Caco-2 (cell line): ENCODE measurements at places on chromosomes 4 and X.

DNA sequence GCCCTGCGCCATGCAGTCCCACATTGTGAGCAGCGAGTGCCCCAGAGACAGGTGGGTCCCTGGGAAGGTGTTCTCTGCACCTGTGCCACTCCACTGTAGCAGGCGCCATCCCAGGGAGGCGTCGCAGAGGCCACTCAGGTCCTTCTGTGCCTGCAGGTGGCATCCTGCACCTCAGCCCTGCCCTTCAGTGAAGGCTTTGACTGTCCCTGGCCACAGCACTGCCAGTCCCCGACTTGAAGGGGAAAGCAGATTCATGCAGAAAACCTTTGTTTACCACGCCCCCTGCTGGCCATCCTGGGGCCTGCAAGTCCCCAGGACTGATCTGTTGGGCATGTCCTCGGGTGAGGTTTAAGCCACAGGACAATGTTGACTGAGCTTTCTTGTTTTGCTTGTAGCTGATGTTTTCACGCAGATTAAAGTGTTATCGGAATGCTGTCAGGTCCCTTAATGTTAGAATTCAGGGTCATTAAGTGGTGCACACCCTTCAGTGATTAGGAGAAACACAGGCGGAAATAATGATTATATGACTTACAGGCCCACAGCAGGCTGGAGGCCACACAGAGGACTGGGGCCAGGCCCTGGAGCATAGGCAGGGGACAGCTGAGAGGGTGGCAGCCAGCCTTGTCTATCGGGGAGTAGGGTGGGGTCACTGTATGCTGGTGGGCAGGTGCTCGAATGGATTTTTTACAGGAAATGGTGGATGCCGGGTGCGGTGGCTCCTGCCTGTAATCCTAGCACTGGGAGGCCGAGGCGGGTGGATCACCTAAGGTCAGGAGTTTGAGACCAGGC, 5.0 kb downstream of the TACC3 start:
- DNase-seq = peak; percentile 83

DNA sequence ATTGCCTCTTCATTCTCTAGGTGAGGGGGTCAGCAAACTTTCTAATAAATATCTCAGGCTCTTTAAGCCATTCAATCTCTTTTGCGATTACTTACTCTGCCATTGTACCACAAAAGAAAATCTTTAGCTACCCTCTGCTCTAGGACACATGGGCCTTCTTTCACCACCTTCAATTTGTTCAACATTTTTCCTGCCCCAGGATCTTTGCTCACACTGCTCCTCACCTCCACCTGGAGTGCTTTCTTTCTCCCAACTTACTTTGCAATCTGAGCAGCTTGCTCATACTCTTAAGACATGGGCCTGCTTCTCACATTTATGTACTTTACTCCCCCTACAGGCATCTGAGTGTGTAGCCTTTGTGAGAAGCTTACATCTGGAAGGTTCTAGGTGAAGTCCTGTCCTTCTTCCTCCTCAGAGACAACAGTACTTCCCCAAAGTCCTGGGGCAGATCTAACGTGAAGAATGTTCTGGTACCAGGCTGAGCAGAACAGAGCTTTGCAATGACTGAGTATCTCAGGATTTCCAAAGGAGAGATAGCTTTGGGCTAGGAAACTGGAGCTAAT, 55.0 kb upstream of the PRDM5 start:
- DNase-seq = peak; percentile 39

DNA sequence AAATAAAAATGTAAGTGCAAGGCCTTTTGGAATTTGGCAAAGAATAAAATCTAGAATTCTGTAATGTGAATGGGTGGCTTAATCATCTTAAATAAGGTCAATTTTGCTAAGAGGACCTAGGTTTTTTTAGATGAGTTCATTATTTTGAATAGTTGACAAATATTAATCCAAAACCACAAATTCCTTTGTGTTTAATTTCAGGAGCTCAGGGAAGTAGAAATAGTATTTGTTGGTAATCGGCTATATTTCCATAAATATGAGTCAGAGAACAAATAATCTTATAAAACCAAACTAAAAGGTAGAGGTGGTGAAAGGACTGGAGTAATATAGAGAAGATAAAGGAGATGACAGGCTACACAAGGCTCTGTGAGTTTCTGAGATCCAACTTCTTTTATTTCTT, 190.4 kb upstream of the TLL1 start:
- no peak for DNase-seq

- DNase-seq = no peak
These were observed 32.3 kb downstream of the VEGFC start for GRCh38 chr4:176760471-176760870.

DNA sequence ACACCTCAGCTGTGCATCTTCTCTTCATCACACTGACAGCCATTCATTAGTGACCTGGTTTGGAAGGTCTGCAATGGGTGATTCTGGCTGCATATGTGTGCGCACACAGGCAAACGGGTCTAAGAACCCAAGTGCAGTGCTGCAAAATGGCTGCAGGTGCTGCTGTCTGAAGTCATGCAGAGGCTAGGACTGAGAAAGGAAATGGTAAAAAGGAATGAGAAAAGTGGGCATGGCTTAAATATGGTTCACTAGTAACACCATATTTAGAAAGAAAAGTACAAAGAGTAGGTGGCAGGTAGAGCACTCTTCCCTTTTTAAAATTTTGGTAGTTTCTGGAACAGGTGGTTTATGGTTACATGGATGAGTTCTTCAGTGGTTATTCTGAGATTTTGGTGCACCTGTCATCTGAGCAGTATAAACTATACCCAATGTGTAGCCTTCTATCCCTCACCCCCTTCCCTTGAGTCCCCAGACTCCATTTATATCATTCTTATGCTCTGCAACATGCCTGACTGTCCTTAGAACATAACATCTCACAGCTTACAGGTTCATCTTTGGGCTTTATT, 78.4 kb downstream of the CCNG2 start:
- no peak for DNase-seq

- no peak for DNase-seq
These were observed 34.1 kb upstream of the ENOX2 start for GRCh38 chrX:130937101-130937500.

DNA sequence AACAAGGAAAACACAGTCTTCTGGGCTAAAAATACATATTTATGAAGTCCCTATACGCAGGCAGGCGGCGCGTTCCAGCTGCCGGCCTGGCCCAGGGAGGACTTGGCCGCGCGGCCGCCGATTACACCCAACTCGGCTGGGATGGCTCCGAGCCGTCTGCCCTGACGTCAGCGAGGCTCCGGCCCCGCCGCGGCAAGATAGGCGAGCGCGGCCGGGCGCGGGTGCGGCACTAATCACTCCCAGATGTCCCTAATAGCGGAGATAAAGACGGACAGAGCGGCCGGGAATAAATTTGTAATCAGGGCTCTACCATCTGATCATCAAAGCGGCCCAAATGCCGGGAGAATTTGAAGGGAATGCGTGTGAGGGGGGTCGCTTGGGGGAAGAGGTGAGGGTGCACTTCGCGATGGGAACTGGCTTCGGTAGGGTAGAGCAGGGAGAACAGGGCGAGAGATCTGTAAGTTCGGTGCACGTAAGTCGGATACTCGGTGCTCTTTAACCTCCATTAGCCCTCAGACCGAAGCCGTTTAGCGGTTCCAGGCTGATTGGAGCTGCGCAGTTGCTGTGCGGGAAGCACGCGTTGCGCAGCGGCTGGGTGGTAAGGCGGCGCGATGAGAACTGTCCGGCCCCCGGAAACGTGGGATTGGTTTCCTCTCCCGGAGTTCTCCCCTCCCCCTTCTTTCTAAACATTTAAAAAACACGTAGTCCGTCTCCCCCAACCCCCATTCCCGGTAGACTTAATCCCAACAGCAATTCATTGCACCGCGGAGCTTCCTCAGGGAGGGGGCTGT, 7.7 kb downstream of the HAND2 start:
- DNase-seq = no peak

DNA sequence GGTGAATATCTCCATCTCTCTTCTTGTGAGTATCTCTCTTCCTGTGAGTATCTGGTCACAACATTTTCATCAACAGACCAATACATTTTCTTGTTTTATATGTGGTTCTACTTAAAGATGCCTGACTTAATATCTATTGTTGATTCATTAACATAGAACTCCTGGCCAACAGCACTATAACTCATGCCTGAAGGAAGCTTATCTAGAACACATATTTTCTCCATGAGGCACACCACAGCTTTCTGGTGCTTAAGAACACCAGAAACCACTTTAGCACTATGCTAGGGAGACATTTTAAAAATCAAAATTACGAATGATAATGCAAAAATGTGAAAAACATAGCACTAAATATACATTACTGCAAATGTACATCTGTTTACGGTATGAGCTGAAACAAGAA, 190.4 kb downstream of the GABRB1 start:
- DNase-seq = no peak

DNA sequence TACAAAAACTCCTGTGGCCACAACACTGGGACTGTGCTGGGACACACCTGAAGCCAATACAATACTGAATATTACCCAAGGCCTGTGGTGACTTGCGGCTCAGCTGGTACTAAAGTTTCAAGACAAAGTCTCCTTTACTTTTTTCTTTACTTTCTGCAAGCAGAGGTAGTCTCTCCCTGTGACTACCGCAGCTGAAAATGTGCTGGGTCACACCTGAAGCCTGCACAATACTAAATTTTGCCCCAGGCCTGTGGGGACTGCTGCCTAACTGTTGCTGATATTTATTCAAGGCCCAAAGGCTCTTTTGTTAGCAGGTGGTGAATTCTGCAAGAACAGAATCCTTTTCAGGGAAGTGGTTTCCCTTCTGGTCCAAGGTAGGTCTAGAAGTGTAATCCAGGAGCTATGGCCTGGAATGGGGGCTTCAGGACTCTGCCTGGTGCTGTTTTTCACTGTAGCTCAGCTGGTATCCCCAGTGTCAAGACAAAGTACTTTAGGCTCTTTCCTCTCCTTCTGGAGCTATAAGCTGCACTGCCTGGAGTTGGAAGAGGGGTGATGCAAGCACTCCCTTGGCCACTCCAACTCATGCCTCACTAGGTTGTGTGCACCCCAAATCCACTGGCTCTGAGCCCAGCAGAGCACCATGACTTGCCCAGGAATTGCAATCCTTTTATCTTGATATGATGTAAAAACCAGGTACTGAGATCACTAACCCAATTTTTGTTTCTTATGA, 489.4 kb downstream of the TECRL start:
- no peak for DNase-seq

DNA sequence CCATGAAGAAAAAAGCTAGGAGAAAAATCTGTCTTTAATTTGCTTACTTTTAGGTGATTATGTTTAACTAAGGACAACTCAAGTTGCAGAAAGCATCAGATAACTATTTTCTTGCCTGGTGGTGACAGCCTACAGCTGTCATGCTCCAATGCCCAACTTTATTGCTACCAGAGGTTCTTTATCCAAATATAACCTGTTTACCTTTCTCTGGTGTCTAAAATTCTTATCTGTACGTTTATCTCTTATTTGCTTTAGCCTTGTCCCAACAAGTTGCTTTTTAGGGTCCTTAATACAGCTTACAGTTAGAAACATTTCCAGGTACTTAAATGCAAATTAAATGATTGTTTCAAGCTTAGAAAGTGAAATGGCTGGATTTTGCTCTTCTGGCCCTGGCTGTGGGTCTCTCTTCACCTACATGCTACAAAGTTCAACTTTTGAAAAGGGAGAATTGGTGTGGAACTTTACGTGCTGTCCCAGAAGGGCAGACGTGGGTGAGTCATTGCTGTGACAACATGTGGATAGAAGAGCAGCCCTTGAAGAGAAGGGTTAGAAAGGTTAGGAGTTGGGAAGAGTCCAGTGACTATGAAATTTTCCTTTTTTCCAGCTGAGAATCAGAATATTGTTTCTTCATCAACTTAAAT, 60.7 kb downstream of the HPGD start:
- peak; percentile 75 for DNase-seq

DNA sequence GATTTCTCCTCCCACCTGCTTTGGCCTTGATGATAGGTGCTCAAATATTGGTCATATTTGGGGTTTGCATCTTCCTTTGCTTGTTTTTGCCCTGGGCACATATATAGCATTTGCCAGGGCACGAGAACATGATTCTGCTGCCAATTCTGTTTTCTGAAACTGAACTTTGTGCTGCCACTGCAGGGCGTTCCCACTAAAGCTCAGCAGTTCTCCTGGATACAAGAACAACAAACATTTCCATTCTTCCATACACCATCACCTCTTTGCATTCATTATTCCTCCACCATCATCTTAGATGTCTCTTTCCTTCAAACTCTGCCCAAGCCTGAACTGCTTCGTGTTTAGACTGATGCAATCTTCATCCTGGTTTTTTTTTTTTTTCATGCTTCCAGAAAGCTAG, 36.3 kb upstream of the GATB start:
- DNase-seq = no peak

GRCh38 chrX:119693040-119693995, at the start of gene SEPTIN6:
Gene SEPTIN6, minus strand, starts transcription at chrX:119693168. Its CDS starts 63 bp downstream, at chrX:119693105.
- DNase-seq = peak; percentile 63

DNA sequence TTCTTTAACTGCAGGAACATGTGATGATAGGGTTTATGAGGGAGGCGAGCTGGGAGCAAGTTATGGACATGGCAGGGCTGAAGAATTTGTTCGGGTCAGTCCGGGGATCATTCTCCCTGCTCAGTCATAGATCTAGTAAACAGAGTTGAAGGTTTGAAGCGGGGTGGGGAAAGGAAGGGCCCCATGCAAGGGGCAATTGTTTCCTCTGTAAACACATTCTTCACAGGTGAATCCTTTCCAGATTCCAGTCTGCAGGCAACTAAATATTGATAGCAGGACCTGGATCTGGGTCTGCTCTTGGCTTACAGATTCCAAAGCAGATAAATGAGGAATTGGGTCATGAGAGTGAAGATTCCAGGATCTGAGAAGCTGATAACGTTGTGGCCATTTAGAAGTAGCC, 44.3 kb upstream of the ARHGAP24 start:
- peak; percentile 66 for DNase-seq

- no peak for DNase-seq
These were observed 149.1 kb downstream of the MAGEB17 start for GRCh38 chrX:16316331-16316730.

- DNase-seq = no peak
These were observed 16.7 kb downstream of the IRF2 start for GRCh38 chr4:184457535-184458249.

DNA sequence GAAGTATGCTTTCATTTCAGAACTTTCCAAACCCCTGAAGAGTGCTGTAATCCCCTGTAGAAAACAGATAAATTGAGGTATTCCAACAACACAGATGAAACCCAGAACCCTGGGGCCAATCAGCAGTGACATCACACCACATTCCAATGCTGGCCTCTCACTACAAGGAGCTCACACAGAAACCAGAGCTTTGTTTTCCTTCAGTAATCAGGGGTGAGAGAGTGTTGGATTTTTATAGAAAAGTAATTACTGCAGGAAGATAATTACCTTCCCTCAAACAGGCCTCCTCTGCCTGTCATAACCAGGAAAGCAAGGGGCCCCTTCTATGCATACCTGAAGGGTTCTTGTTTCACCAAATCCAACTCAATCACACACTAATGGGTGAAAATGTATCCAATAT, 246.2 kb downstream of the SCFD2 start:
- peak; percentile 75 for DNase-seq

DNA sequence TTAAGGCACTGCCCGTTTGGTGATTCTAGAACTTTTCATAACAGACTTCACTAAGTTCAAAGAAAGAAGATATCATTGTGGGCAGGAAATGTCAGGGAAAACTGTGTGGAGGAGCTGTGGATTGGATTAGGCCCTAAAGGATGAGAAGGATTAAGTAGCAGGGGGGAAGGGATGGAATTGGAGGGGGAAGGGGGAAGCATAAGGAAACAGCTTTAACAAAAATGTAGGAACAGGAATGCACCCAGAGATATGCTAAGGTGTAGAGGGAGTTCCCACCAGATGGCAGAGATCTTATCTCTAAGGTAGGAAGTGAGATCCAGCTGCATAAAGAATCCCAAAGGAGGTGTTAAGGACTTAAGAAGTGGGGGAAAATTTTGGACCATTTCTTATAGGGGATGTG, 114.5 kb downstream of the LARP7 start:
- DNase-seq = no peak
